ENCODE measurements at places on chromosomes 13 and 19. TPM values are rescaled to one million over a fixed set of nuclear protein-coding genes. Genes with fewer than 3 reads are reported as not detected.
A peak's percentile ranks its signal among the peaks of the same experiment; 100 is the strongest.

TIMM50 gene
- 56.0 TPM for total RNA-seq

DNA sequence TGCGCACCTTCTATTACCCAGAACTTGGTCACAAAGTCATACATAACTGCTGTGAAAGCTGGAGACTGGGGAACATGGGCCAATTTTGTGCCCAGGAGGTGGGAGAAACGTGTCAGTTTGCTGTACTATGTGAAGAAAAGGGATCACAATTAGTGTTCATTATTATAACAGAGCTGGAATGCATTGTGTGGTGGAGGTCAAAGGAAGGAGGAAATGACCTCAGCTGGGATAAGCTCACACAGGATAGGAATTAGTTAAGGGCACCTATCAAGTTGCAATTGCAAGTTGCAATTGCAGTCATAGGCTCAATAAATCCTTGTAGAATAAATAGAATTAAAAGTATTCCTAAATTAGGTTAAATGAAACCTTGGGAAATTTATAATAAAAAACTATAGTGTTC, 103.9 kb upstream of the OBI1 start:
- no peaks in the 10 kb centered on the region for H3K4me1 ChIP-seq
- no peak for DNase-seq
- no peak overlapping the region for H3K4me3 ChIP-seq
- H3K36me3 ChIP-seq = no peaks in the 10 kb centered on the region
- no peaks in the 10 kb centered on the region for H3K27me3 ChIP-seq
- H3K27ac ChIP-seq = no peak overlapping the region

ZNF813 gene
- total RNA-seq = 4.4 TPM

DNA sequence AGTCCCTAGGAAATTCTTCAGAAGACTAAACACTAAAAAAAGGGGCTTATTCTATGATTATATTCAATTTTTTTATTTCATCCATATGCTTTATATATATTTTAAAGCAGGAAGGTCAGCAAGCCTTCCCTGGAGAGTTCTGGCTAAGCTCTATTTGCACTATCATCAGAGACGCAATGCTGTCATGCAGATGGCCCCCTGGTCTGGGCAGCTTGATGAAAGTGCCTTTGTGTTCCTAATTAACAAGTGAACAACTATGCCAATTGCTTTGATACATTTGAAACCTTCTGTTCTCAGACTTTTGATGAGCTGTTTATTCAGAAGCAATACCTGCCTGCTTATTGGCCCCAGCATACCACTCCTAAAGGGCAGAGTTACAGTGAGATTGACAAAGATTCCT, 1344.6 kb downstream of the OLFM4 start:
- no peak for DNase-seq
- no peaks in the 10 kb centered on the region for H3K36me3 ChIP-seq
- H3K4me1 ChIP-seq = no peaks in the 10 kb centered on the region
- no peaks in the 10 kb centered on the region for H3K27me3 ChIP-seq
- no peak overlapping the region for H3K4me3 ChIP-seq

DNA sequence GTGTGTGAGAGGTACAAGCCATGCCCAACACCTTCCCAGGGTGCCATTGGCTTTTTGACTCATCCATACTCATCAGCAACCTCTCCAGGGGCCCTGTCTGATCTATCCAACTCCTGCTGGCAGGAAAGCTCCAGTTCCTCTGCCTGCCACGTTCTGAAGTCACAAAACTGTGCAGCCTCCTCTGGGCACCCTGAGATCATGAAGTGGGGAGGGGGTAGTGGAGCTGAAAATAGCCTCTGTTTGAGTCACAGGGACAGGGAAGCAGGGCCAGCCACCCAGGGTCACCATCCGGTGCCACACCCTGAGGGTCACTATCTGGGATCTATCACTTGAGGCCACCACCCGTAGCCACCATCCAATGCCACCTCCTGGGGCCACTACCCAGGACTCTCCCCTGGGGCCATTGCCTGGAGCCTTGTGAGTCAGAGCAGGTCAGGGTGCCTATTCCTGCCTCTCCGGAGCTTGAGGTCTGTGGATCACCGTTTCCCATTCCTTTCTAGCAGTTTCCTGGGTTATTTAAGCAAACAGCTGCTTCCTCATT, 172.1 kb downstream of the NUFIP1 start:
- peak overlapping the region; percentile 47 for H3K27ac ChIP-seq
- H3K4me3 ChIP-seq = no peak overlapping the region
- H3K36me3 ChIP-seq = no peaks in the 10 kb centered on the region
- DNase-seq = no peak
- peaks cover 58% of the 10 kb centered on the region for H3K4me1 ChIP-seq

DNA sequence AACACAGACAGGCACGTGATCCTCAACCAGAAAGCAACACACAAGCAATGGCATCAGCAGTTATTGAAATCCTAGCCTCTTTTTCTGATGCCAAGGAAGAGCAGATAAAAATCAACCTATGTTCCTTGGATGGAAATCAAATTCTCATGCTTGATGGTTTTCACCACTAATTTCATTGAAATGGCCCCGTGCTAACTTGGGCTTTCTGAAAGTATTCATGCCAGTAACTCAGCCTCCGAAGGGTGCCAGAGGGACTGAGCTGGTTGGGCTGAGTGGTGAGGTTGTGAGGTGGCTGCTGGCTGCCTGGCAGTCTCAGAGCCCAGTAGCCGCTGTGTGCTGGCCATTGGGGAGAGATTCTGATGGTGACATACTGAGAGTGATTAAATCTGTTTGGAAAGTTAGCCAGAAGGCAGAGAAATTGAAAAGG, 309.3 kb downstream of the DCT start:
- H3K27ac ChIP-seq = no peak overlapping the region
- no peak overlapping the region for H3K4me3 ChIP-seq
- no peaks in the 10 kb centered on the region for H3K27me3 ChIP-seq
- DNase-seq = no peak

- peaks cover 22% of the 10 kb centered on the region for H3K4me1 ChIP-seq
- peaks cover 13% of the 10 kb centered on the region for H3K36me3 ChIP-seq
- no peak for DNase-seq
- H3K27me3 ChIP-seq = no peaks in the 10 kb centered on the region
- H3K4me3 ChIP-seq = peak overlapping the region; percentile 84
- peak overlapping the region; percentile 88 for H3K27ac ChIP-seq
These were observed 1.1 kb downstream of the HDGFL2 start for GRCh38 chr19:4473011-4473762.

DNA sequence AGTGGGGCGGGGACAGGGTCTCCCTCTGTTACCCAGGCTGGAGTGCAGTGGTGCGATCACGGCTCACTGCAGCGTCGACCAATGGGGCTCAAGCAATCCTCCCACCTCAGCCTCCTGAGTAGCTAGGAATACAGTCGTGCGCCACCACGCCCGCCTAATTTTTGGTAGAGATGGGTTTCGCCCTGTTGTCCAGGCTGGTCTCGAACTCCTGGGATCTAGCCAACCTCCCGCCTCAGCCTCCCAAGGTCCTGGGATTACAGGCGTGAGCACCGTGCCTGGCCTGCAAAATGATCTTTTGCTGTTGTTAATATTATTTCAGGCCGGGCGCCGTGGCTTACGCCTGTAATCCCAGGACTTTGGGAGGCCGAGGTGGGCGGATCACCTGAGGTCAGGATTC, 621 bp upstream of the TGDS start:
- no peak for DNase-seq
- peak overlapping the region; percentile 89 for H3K27ac ChIP-seq
- H3K4me1 ChIP-seq = peaks cover 28% of the 10 kb centered on the region

TMEM255B gene
- 0.89 TPM for total RNA-seq

MCEMP1 gene
- not detected for total RNA-seq

DNA sequence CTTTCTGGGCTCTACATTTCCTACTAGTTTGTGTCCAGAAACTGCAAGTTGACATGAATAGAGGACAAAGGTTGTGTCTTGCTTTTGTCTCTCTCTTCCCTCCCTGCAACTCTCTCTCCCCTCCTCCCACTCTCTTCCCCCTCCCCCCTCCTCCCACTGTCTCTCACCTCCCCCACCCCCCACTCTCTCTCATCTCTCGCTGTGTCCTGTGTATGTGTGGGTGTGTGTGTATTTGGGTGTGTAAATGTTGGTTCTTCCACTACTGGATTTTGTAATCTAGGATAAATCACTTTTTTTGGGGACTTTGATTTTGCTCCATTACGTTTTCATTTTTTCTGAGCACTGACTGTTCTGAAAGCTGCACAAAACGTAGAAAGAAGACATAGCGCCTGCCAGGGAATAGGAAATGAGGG, 48.4 kb downstream of the AKAP11 start:
- H3K4me3 ChIP-seq = no peak overlapping the region
- DNase-seq = no peak
- H3K27me3 ChIP-seq = no peaks in the 10 kb centered on the region
- H3K4me1 ChIP-seq = peaks cover 15% of the 10 kb centered on the region
- no peak overlapping the region for H3K27ac ChIP-seq

DNA sequence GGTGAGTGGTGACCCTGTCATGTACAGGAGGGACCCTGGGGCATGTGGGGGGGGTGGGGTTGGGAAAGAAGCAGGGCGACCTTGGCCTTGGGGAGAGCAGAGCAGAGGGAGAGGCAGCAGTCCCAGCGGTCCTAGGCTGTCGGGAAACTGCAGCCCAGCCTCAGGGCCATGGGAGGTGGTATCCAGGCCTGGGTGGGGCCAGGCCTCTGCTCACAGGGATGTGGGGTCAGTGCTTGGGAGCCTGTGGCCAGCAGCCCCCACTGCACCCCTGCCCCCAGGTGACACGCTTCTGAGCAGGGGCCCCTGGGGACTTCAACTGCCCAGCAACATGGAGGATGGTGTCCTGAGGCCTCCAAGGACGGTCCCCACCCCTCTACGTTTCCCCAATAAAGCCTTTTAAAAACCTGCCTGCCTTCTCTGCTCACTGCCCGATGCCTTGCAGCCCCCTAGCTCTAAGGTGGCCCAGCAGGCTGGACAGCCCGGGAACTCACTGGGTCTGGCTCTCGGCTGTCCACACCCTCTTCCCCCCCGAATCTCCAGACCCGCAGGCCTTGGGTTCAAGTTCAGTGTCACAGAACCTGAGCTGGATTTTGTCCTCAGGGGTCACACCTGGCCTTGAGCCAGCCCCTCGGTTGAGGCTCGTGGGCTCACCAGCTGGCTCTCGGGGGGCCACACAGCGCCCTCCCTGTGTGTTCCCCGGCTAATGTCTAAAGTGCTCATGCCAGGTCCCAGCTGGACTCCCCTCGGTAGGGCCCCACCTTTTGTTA, 6.9 kb downstream of the PNKP start:
- H3K4me3 ChIP-seq = no peak overlapping the region
- H3K27me3 ChIP-seq = no peaks in the 10 kb centered on the region
- DNase-seq = no peak
- peaks cover 31% of the 10 kb centered on the region for H3K36me3 ChIP-seq

PLA2G4C gene
- total RNA-seq = 4.8 TPM

ZNF865 gene
- total RNA-seq = 16.9 TPM

- no peaks in the 10 kb centered on the region for H3K4me1 ChIP-seq
- peaks cover 11% of the 10 kb centered on the region for H3K36me3 ChIP-seq
- H3K27me3 ChIP-seq = no peaks in the 10 kb centered on the region
- H3K4me3 ChIP-seq = no peak overlapping the region
- peak; percentile 75 for DNase-seq
- H3K27ac ChIP-seq = no peak overlapping the region
These were observed 12.2 kb upstream of the SLC7A9 start for GRCh38 chr19:32881766-32882165.

- no peak overlapping the region for H3K27ac ChIP-seq
- DNase-seq = no peak
- H3K36me3 ChIP-seq = no peaks in the 10 kb centered on the region
- H3K4me1 ChIP-seq = no peaks in the 10 kb centered on the region
- no peak overlapping the region for H3K4me3 ChIP-seq
- H3K27me3 ChIP-seq = peaks cover 25% of the 10 kb centered on the region
These were observed 13.4 kb downstream of the PABPC3 start for GRCh38 chr13:25109341-25109740.

SH2D3A gene
- not detected for total RNA-seq

- peaks cover 4% of the 10 kb centered on the region for H3K36me3 ChIP-seq
- H3K4me1 ChIP-seq = peaks cover 9% of the 10 kb centered on the region
- peak within 1 kb of the TSS; percentile 98 for H3K4me3 ChIP-seq
- DNase-seq = peak; percentile 95
- peak within 1 kb of the TSS; percentile 100 for H3K27ac ChIP-seq
These were observed at the start of gene ZNF254 for GRCh38 chr19:24086974-24087595. Gene ZNF254 (plus strand): TSS chr19:24087187. CDS start chr19:24087308, 121 bp downstream.

GRCh38 chr19:50203281-50204080, at the start of gene MYH14:
Gene MYH14 (plus strand): TSS chr19:50203622. CDS start chr19:50210366, 6,744 bp downstream.
- no peaks in the 10 kb centered on the region for H3K4me1 ChIP-seq
- no peak for DNase-seq
- H3K36me3 ChIP-seq = no peaks in the 10 kb centered on the region

GRCh38 chr13:24075137-24075975, 85.2 kb upstream of the SPATA13 start:
- H3K27ac ChIP-seq = no peak overlapping the region
- peaks cover 1% of the 10 kb centered on the region for H3K27me3 ChIP-seq
- DNase-seq = no peak

ELF1 gene
- 56.8 TPM for total RNA-seq

- peaks cover 2% of the 10 kb centered on the region for H3K36me3 ChIP-seq
- no peak for DNase-seq
- H3K4me1 ChIP-seq = peaks cover 78% of the 10 kb centered on the region
These were observed 801.0 kb downstream of the PCDH9 start for GRCh38 chr13:66429156-66429555.

SLC35E1 gene
- total RNA-seq = 55.5 TPM

CD209 gene
- not detected for total RNA-seq

DNA sequence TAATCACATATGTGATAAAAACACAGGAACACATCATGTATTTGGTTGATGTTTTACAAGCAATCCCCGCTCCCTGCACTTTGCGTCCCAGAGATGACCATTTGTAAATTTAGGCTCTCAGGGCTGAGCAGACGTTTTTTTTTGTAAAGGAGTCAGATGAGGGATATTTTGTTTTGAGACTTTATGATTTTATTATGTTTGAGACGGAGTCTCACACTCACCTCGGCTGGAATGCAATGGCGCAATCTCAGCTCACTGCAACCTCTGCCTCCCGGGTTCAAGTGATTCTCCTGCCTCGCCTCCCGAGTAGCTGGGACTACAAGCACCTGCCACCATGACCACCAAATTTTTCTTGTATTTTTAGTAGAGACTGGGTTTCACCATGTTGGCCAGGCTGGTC, 1.4 kb downstream of the TLE6 start:
- peaks cover 16% of the 10 kb centered on the region for H3K27me3 ChIP-seq
- H3K4me3 ChIP-seq = no peak overlapping the region
- H3K27ac ChIP-seq = no peak overlapping the region
- H3K4me1 ChIP-seq = peaks cover 48% of the 10 kb centered on the region
- H3K36me3 ChIP-seq = no peaks in the 10 kb centered on the region

- H3K36me3 ChIP-seq = peaks cover 2% of the 10 kb centered on the region
- H3K4me1 ChIP-seq = peaks cover 30% of the 10 kb centered on the region
- DNase-seq = no peak
- H3K27ac ChIP-seq = no peak overlapping the region
- H3K27me3 ChIP-seq = no peaks in the 10 kb centered on the region
These were observed 67.8 kb downstream of the DGKH start for GRCh38 chr13:42116225-42116624.

HSPBP1 gene
- 33.2 TPM for total RNA-seq

PSG11 gene
- total RNA-seq = not detected

DNA sequence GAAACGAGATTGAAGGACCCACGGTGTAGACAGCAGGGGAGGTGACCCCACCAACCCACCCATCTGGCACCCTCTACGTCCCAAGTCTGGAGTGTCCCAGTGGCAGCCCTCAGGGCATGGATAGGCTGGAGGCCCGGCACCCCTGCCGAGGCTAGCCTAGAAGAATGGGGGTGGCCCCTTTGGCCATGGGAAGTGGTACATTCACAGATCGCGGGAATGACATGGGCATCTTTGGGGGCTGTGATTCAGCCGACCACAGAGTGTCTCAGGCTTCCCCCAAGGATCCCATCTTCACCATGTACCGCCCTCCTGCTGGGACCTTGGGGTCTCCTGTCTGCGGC, 11.3 kb upstream of the MKNK2 start:
- H3K4me3 ChIP-seq = peak overlapping the region; percentile 82
- peak overlapping the region; percentile 93 for H3K27ac ChIP-seq
- no peaks in the 10 kb centered on the region for H3K36me3 ChIP-seq
- no peaks in the 10 kb centered on the region for H3K27me3 ChIP-seq
- H3K4me1 ChIP-seq = peaks cover 36% of the 10 kb centered on the region

Measured in osteocyte (in vitro differentiated cells).